Activated CD8-positive, alpha-beta T cell treated with anti-CD3 and anti-CD28 coated beads for 36 hours (primary cell): ENCODE measurements at places on chromosomes 3 and 15.

DNA sequence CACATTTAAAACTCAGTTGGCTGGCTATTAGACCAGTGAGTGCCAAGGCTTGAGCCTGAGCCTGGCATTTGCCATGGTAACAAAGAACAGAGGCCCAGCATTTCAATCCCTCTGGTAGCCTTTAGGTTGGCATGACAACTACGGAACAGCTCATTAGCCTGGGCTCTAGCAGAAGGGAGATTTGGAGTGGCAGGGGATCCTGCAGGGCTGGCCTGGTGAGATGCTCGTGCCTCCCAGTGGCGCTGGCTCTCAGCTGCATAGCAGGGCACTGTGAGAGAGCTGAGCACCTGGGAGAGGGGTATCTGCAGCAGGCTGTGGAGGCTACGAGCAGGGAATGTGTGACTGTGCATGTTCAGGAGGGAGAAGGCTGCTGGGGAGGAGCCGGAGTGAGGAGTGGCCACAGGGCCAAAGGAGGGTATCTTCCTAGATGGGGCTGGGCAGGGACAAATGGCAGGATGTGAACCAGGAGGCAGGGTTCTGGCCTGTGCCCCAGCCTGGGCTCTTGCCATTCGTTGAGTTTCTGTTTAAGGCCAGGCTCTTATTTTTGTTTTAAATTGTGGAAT lies 5.6 kb upstream of the ABTB1 start:
- no peak for DNase-seq

- no peak for DNase-seq
These were observed 812.3 kb downstream of the NSUN3 start for GRCh38 chr3:94875149-94875548.

GRCh38 chr15:81530271-81530691 lies 156.3 kb upstream of the TMC3 start:
- DNase-seq = no peak

- no peak for DNase-seq
These were observed 265.6 kb upstream of the DCBLD2 start for GRCh38 chr3:99167071-99167470.

DNA sequence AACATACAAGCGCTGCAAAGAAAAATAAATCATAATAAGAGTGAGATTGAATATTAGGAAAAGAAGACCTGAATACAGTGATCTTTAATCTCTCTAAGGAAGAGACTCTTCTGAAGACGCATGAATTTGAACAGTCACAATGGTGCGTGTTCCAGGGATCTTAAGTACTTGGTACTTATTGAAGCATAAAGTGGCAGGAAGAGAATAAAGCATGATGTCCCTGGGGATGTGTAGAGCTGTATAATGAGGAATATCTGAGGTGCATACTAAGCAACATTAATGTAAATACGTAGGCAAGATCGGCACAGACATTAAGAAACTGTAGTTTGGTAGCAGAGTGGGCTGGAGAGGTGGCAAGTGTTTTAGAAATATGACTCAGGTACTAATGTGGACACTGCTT lies 246.2 kb upstream of the MCTP2 start:
- no peak for DNase-seq

- no peak for DNase-seq
These were observed 534.3 kb downstream of the ROBO1 start for GRCh38 chr3:79233431-79234060.

DNA sequence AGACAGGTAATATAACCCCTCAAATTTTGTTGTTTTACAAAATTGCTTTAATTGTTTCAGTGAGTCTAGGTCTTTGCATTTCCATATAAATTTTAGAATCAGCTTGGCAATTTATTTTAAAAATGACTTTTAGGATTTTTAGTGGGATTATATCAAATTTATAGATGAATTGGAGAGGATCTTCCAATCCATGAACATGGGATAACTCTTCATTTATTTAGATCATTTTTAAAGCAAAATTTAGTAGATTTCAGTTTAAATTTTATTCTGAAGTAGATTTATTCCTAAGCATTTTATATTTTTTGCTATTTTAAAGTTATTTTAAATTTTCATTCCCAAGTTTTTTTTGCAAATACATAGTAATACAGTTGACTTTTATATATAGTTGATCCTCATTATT lies 58.1 kb upstream of the THSD4 start:
- DNase-seq = no peak

DNA sequence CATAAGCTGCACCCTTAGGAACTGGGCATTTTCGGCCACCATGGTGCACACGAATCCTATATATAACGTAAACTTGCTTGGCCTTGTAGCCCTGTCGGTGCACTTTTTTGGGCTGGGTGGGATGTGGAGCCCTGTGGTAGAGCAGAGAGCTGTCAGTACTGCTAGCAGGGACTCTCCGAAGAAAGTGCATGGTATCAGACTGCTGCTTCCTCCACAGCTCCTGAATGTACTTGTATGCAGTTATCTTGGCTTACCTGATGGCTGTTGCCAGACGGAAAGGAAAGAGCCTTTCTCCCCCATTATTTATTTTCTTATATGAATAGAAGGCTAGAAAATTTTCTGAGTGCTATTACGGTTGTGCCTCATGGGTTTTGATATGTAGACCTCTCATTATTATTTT lies 8.4 kb downstream of the GALK2 start:
- DNase-seq = no peak

GRCh38 chr3:191435981-191436380 lies 25.0 kb upstream of the PYDC2 start:
- DNase-seq = no peak

DNA sequence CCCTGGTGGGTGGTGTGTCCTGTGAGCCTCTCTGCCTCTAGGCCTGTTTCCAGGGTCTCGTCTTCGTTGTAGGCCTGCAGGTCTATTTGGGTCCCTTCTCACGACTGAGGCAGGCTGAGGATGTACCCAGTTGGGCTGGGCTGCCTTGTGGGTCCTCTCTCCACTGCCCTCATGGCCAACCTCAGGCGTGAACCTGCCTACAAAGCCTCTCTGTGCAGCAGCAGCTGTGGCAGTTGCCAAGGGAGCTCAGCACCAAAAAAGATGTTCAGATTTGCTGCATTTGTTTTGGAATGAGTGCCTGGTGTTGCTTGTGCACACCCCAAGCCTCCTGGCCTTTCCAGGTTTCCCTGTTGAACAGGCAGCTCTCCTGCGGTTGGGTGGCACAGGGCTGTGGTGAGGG lies 13.4 kb downstream of the KLF13 start:
- no peak for DNase-seq

- no peak for DNase-seq
These were observed 23.8 kb downstream of the C3orf20 start for GRCh38 chr3:14698601-14699244.

DNA sequence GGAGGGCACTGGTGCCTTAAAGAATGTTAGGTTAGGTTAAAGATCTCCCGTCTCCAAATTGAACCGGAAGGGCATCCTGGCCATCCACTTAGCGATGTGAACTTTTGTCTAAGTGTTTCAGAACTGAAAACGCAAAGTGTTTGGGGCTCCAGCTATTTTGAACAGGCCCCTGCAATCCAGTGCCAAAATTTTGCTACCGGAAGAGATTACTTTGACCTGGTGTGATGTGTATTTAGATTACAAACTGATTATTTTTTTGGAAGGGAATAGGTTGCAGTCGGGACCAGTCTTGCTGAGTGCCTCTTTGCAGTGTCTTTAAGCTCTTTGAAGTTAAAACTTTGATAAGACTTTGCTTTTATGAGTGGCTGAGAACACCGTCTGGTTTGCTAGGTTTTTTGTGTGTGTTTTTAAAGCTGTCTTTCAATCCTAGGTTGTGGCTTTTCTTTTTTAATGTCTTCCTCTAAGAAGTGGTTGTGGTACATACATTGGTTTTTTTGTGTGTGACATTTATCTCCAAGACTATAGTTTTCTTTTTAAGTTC lies 179.6 kb downstream of the OR4M2 start:
- DNase-seq = no peak

DNA sequence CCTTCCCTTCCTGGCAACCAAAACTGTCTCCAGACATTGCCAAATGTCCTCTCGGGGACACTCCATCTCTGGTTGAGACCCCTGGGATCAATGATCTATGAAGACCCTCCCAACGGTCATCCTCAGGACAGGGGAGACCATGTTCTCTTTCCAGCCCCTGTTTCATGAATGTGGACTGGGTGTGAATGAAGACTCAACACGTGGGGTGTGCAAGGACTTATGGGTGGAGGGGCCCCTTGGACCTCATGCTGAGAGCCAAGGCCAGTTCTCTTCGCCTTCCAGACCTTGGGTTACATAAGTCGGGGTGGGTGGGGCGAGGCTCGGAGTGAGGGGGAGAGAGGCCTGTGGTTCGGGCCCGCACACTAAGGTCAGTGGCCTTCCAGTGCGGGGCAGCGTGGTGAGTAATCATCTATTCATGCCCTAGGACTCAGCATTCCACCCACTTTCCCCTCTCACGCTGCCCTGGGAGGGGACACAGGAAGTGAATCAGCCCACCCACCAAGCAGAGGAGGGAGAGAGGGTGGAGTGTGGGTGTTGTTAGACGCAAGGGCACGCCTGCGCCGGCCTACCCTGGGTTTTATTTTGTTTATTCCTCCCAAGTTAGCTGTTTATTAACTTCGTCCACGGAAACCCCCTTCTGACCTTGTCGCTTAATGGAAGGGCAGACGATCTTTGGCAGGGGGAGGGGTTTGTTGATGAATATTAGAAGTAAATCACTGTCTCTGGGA lies 6.7 kb downstream of the PAQR5 start:
- DNase-seq = no peak

GRCh38 chr15:39243396-39243795 lies 337.5 kb upstream of the THBS1 start:
- no peak for DNase-seq

DNA sequence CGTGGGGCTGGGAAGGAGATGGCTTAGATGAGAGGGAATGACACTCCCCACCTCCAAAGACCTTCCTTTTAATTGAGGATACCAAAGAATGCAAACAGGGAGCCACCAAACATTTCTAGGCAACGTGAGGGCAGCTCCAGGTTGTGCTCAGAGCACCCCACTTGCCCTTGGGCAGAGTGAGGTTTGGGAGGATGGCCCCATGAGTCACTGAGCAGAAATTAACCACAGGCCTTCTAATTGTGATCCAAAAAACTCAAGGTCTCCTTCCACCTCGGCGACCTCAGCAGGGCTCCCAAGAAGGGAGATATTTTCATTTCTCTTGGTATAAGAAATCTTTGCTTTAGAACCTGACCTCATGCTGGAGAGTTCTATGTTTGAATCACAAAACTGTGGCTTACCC lies 305.0 kb upstream of the TPM1 start:
- DNase-seq = no peak

- no peak for DNase-seq
These were observed 13.6 kb downstream of the ATP2C1 start for GRCh38 chr3:130907500-130907899.

GRCh38 chr3:139894643-139894989 lies 40.4 kb upstream of the CLSTN2 start:
- DNase-seq = no peak

GRCh38 chr15:92906563-92907081 lies 6.5 kb downstream of the CHD2 start:
- DNase-seq = peak; percentile 73

DNA sequence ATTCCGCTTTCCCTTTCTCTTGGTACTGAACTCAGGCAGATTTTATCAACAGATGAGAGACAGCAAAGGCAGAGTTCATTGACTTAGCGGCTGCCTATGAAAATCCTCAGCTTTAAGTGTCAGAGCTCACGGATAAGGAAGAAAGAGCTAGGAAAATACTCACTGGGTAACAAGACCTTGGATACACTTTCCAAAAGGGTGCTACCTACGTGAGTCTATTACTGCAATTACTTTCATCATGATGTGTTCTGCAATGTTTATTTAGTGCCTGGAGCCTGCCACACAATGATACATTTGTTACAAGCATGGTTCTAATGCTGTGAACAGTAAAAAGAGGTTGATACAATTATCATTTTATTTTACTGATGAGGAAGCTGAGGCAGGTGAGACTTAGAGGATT lies 177.5 kb downstream of the GRM7 start:
- no peak for DNase-seq

DNA sequence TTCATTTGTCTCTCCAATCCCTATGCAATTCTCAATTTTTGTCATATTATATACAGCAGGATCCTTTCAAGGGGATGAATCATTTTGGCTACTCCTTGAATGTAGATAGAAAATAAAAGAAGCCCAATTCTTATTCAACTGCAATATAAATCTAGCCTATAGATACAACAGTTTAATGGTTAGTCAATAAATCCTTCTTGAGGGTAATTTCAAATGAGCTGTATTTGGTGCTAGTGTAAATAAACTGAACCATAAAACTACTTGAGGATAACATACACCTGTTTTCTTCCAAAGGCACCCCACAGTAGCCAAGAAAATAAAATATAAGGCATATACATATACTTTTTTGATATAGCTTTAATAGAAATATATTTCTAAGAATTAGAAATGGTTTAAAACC lies 830.3 kb downstream of the ROBO1 start:
- DNase-seq = no peak

- DNase-seq = no peak
These were observed 759 bp downstream of the AMOTL2 start for GRCh38 chr3:134373271-134374104.

GRCh38 chr3:73298243-73299183 lies 237.1 kb downstream of the EBLN2 start:
- DNase-seq = no peak

GRCh38 chr3:183182732-183183610 lies 20.4 kb upstream of the LAMP3 start:
- DNase-seq = no peak

GRCh38 chr3:107970993-107971580 lies 119.7 kb downstream of the CD47 start:
- no peak for DNase-seq

DNA sequence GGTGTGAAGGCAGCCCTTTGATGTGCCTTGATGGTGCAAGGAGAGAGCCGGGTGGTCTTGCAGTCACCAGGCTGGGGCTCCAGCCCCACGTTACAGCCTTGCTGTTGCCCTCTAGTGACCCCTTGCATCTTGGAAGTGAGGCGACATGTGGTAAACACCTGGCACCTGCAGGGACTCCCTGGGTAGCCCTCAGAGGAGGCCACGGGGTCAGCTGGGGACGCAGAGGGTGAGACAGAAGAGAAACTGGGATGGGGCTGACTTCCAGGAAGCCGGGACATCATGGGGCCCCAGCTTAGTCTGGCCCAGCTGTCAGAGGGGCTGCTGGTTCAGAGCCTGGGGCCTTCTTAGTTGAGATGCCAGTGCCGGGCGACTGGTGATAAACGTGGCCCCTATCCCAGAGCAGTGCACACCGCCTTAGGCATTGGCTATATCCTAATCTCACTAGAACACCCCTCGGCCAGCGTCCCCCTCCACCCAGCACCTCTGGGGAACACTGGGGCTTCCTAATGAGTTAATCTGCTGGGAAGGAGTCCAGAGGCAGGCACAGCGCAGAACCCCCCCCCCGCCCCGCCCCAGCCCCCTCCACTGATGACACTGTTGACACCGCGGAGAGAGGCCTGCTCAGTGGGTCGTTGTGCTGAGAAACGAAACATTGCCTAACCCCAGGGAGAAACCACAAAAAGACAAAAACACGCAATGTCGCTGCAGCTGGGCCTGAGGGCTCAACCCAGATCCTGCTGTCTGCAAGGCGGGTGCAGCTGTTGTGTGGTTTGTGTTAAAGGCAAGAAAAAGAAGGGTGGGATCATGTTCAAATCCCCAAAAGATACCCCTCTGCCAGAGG lies 60.5 kb upstream of the KLF13 start:
- DNase-seq = peak; percentile 81

- peak; percentile 16 for DNase-seq
These were observed 37.5 kb upstream of the CHST2 start for GRCh38 chr3:143081844-143082778.

- no peak for DNase-seq
These were observed 3.2 kb downstream of the EIF1B start for GRCh38 chr3:40312661-40313226.

- no peak for DNase-seq
These were observed 110.0 kb upstream of the NSMCE3 start for GRCh38 chr15:29379647-29380046.

GRCh38 chr3:13822871-13823585 lies 56.8 kb downstream of the WNT7A start:
- DNase-seq = no peak
